Muscle of leg (tissue), 16 donors: ENCODE measurements at places on chromosomes 16 and 17.

DNA sequence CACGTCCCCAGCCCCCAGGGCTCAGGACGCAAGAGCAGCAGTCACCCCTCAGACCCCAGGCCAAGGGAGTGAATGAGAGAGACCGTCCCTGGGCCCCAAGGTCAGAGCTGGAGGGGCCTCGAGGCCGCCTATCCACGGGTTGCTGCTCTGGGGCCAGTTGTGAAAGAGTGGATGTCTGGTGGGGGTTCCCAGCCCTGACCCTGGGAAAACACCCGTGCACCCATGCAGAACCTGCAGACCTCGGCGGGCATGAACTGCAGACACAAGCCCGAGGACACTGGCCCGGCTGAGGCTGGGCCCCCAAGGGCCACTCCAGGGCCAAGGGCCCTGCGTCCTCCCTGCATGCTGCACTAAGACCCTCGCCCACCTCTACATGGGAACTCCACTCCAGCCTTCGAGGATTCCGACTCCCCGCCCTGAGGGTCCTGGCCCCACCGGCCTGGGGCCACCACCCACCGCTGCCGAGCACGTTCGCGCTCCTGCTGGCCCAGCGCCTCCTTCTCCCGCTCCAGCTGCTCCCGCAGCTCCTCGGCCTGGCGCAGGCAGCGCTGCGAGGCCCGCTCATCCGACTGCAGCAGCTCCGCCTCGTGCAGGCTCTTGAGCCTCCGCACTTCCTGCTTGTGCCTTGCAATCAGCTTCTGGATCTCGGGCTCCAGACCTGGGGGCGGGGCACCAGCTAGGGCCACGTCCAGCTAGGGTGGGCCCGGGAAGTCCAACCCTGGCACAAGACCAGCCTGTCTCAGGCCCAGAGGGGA, 27.6 kb upstream of the AATK start:
- peak; percentile 69 for DNase-seq

- DNase-seq = no peak
Observed at GRCh38 chr17:76307966-76308338, at the start of gene QRICH2. QRICH2 (minus strand) TSS chr17:76308276; CDS start chr17:76307998, 278 bp downstream.

- DNase-seq = no peak
Observed at GRCh38 chr16:88508868-88509748, 56.0 kb downstream of the ZFPM1 start.

DNA sequence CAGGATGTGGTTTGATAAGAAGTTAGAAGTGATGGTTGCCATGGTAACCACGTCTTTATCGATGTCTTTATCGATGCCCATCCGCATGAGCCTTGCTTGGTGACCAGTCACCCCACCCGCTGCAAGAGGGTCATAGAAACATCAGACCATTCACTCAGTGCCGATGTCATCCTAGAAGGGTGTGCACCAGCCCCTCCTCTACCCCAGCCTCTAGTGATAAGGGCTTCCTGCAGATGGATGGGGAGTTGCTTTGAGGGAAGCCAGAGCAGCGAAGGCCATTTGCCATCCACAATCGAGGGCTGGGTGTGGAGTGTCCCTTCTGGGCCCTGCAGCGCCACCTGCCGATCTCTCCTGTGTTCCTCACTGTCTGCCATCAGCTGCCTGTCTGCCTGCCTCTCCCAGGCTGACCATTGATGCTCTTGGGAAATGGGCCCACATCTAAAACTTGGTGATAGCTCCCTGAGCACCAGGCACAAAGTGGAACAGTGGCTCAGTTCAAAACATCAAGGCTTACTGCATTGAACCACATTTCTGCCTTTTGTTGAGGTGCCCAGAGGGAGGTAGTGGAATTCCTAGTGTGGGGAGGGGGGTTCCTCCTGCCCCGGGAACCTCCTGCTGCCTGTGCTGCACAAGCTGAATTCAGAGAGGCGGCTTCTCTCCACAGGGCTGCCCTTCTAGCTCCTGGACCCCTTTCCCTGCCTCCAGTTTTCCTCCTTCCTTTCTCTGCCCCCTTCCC, 8.9 kb downstream of the CALB2 start:
- DNase-seq = no peak

DNA sequence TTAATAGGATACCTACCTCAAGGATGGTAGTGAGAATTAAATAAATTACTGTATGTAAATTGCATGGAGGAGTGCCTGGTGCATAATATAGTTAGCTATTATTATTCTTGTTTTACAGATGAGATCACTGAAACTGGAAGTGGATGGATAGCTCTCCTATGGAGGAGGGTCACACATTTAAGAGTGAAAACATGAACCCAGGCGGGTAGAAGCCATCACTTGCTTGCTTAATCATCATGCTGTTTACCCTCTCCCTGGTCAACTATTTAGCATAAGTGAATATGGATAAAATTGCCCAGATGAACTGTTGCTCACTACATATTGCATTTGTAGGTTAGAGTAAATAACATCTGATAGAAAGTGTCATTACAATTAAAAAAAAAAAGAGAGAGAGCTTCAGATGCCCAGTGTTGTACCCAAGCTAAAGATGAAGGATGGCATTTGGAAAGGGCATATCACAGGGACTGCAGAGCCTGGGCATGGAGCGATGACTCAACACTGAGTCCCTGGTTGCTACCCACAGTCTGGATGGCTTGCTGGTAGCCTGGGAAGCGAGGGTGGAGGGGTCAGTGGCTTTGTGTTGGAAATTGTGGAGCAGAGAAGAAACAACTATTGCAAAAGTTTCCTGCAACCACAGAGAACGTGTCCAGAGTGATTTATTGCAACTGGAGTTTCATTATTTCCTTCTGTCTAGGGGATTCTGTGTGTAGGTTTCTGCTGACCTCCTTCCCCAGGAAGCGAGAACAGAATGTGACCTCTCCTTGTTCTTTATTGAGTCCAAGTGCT, 414.4 kb downstream of the SHISA9 start:
- DNase-seq = no peak

- DNase-seq = peak; percentile 30
Observed at GRCh38 chr16:7303052-7303610, 29.5 kb upstream of the RBFOX1 start.

GRCh38 chr16:77406680-77407079, 28.2 kb downstream of the ADAMTS18 start:
- no peak for DNase-seq

- DNase-seq = peak; percentile 85
Observed at GRCh38 chr17:43694081-43694870, 32.6 kb upstream of the MEOX1 start.

DNA sequence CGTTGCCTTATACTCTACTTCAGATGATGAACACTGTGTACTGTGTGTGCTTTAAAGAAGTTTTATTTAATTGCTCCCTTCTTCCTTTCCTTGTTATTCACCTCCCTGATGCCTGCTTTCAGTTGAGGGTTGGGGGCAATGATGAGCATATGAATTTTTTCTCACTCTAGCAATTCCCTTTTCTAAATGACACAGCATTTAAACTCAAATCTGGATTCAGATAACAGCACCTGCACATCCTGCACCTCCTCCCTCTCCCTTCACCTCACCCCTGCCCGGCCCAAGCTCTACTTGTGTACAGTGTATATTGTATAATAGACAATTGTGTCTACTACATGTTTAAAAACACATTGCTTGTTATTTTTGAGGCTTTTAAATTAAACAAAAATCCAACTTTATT, 13.0 kb upstream of the PNPO start:
- no peak for DNase-seq

DNA sequence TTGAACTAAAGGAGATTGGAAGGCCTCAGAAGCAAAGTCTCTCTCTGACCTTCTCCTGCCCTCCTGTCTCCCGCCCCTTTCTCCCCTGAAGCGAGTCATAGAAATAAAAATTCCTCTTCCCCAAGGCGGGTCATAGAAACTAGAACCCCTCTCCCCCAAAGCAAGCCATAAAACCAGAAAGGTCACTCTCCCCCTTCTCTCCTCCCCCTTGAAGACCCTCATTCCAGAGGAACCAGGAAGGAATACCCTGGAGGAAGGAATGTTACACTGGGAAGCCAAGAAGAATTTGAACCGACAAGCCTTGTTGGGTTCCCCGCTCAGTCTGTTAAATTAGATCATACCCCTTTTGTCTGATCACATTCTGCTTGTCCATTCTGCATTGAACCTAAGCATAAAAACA, 2.7 kb upstream of the GJC1 start:
- DNase-seq = no peak

DNA sequence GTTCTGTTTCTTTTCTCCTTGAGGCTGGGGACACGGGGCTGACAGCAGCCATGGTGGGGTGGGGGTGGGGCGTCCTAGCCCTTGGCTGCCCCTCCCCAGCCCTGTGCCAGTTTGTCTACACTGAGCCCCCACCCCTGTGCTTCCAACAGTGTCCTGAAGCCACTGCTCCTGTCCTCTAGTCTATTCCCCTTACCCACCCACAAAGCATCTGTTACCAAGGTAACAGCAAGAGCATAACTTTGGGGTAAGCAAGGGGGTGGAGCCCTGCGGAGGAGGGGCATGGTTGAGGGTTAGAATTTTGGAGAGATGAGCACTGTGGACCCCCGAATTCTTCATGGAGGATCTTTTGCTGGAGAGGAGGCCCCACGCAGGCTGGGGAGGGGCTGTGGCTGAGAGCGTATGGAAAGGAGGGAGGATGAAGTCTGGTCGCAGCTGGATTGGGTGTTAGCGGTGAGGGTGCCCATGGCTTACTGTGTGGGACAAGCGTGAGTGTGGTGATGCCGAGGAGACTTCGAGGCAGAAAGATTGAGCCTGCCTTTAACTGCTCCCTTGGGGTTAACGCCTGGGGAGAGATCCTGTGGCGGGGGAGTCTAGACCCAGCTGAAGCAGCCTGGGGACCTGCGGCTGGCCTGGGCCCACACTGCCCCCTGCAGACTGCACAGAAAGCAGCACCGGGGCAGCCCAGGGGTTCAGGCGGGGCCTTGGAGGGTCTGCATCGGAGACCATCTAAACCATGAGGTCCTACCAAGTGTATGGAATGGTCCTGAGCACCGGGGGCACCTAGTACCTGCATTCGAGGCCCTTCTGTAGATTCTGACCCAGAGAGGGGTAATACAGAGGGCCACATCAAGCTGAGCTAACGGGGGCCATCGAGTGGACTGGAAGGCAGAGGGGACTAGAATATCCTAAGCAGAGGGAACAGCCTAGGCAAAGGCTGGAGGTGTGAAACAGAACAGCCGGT, 6.1 kb upstream of the STAC2 start:
- peak; percentile 43 for DNase-seq

- no peak for DNase-seq
Observed at GRCh38 chr17:50541402-50541715, 5.6 kb upstream of the SPATA20 start.

DNA sequence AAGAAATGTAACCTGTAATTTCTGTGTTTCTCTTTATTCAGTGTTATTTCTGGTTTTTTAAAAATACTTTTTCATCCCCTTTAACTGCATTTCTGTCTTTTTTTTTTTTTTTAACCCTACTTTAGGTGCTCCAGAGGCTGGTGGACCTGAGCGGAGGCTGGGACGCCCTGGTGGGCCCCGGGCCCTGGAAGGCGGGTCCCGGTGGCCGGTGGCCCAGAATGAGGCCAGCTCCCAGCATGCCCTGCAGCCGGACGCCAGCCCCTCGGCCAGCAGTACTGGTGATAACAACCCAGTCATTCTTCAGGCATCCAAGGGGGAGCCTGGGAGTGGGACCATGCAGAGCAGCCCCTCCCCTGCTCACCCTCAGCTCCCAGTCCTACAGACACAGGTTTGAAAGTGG, 1.5 kb downstream of the SRCAP start:
- no peak for DNase-seq

GRCh38 chr17:32609085-32609484, 122.3 kb downstream of the CDK5R1 start:
- no peak for DNase-seq

DNA sequence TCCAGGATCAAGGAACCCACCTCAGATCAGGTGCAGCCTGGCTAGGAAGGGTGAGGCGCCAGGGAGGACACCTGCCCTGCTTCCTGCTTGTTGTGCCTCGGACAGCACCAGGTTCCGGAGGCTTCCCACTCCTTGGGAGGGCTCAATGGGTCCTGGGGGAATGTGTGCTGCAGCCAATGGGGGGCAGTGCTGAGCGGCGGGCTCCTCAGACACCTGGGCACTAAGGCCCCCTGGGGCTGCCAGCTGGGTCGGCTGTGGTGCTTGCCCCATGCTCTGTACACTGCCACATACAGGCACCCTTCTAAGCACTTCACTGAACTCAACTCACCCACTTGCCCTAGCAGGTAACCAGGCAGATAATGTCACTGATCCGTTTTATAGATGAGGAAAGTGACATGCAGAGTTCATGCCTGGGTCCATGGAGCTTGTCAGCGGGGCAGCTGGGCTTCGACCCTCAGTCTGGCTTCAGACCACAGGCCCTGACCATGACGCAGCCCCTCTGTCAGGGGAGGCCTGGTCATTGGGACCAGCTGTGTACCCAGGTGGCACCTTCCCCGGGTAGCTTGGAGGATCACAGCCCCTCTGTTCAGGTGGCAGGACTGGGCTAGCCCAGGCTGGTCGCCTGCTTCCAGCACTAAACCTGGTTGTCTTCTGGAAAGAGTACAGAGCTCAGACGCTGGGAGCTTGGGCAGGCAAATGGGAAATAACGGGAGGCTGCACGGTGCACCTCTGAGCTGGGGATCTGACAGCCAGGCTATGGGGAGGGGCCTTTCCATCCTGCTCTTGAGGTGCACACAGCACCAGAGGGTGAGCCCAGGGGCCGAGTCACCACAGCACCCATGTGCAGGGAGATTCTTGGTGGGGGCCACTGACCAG, 8.2 kb downstream of the FN3K start:
- DNase-seq = no peak

- no peak for DNase-seq
Observed at GRCh38 chr16:84758627-84759026, 58.8 kb downstream of the USP10 start.

DNA sequence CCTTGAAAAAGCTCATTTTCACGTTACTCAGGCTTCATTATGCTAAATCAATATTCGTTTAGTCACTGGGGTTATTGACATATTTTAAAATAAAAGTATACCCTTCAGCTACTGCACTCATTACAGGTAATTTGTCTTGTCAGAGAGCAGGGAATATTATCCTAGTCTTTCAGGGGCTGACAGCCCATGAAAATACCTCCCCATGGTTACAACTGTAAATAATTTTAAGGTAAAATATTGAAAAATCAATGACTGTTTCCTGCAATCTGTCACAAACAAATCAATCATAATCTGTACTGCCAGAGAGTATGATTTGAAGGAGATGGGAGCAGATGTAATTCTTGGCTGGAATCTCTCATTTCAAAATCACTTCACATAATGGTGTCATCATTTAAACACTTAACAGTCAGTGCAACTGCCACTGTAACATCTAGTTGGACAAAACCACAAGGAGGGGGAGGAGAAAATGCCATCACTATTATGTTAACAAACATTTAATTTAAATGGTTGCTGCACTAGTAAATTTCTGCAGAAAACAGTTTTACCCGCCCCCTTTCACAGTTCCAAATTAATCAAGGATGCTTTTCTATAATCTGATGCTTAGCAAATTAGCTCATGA, 9.3 kb upstream of the IRX5 start:
- no peak for DNase-seq

GRCh38 chr16:275041-275641, 603 bp downstream of the RGS11 start:
- DNase-seq = no peak

GRCh38 chr17:50532452-50533024, at the start of gene EPN3:
EPN3 (plus strand) TSS chr17:50532735; CDS start chr17:50536557, 3,822 bp downstream.
- no peak for DNase-seq

GRCh38 chr16:30651124-30652004, 604 bp downstream of the PRR14 start:
- peak; percentile 66 for DNase-seq

GRCh38 chr16:63623551-63624039, 1498.3 kb downstream of the CDH11 start:
- no peak for DNase-seq
